ENCODE measurements at places on chromosomes 4 and X. TPM values are rescaled to one million over a fixed set of nuclear protein-coding genes. Genes with fewer than 3 reads are reported as not detected.

Gene TMPRSS11B
- total RNA-seq: 0.78 TPM

Gene NXF2B
- not detected for total RNA-seq

GRCh38 chrX:129661369-129661768, 6.6 kb upstream of the APLN start:
- DNase-seq: no peak

DNA sequence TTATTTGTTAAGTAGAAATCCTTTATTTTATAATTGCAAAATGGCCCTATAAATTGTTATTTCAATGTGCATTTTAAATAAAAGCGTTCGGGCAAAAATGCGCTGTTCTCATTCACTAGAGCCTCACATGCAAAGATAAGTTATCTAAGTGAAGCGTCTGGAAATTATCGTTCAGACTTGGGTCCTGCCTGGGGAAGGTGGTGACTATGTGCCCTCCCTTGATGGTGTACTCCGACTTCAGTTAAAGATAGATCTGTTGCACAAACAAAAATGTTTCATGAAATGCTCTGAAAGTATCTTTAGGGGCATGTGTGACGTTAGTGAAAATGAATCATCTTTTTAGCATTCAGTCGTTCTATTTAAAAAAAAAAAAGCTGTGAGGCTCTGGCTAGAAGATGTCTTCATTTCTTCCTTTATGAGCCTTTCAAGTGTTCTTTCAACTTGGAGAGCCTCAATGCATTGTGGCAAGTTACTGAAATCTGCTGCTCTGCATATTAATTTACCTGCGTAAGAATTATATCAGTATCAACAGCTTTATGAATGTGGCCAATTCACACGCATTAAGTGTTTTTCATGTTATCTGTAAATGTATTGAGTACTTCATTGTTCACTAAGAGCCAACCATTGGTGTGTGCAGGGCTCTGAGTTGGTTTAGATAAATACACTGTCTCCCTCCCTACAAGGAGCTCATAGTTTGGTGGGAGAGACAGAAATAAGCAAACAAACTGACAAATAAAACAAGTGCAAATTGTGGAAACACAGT, 83.0 kb downstream of the AFF1 start:
- no peak for DNase-seq

DNA sequence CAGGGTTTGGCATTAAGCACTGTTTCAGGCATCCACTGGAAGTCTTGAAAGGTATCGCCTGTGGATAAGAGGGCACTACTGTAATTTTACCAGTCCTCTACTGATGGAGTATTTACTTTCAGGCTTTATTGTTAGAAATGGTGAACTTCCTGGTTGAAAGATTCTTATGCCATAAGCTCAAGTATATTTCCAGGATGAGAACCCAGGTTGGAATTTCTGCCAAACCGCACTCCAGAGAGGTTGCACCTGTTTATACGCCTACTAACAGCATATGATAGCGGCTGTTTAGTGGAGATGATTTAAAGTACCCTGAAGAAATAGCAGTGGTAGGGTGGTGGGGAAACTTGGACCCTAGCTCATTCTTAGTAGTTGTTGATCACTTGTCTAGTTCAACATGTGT, 9.9 kb downstream of the FNIP2 start:
- DNase-seq: no peak

Gene FAM9A
- total RNA-seq: not detected
